ENCODE measurements at places on chromosomes 7 and 10.

GRCh38 chr10:46046261-46046660 is at the start of gene MSMB:
Gene MSMB (minus strand): TSS chr10:46046269. CDS start chr10:46046237, 32 bp downstream.
- DNase-seq = no peak

DNA sequence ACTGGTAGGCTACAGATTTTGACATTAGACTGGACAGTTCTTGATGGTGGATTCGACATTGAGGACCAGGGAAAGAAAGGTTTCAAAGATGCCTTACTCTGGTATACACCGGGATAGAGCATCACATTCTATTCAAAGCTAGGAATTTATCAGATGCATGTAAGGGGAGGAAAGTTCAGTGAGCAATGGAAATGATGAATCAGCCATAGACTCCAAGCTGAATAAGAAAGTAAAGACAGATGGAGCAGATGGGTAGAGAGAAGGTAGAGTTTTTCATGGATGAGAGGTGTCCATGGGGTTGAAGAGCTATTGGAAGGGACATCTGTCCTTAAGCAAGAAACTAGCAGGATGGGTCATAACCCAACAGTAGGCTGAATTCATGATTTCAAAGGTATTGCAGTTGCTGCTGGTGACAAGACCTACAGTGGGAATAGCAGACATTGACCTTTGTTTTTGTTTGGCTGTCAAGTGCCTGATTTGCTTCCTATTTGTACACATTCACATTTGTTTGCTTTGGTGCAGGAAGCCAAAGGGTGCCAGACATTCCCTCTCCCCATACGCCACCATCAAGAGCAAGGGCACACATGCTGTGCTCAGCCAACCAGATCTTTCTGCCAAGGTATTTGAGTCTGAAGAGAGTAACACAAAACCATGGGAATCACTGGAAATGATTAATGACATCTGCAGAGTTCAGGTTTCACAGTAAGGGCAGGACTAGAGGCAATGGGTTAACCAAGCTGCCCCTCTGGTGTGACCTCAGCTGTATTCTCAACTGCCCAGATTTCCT is 8.6 kb upstream of the CACUL1 start:
- no peak for DNase-seq

DNA sequence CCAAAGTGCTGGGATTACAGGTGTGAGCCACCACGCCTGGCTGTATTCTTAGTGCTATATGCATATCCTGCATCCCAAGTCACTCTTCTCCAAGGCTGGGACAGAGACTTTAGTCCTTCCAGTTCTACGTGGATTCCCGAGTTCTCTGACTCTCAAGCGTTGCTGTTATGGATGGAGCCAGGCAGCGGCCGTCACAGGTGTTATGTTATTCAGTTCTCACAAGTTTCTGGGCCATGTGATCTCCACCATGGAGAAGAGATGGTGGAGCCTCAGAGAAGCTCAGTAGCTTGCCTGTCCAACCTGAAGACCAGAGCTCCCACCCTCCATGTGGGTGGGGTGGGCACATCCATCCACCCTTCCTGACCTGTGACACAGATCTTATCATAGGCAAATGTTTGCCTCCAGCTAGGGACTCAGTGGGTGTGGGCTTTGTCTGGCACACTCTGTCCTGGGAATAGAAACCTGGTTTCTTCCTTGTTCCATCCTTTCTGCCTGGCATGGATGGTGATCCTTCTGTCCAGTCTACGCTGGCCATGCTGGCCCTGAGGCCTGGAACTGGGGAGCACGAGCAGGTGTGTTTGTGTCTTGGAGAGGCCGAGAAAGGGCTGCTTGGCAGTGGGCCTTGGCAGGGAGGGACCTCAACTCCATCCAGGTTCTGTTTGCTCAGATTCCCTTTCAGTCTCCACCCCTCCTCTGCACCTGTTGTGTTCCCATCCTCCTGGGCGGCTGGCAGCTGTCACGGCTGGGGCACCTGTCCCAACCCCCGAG is 55.3 kb downstream of the NEURL1 start:
- DNase-seq = no peak

DNA sequence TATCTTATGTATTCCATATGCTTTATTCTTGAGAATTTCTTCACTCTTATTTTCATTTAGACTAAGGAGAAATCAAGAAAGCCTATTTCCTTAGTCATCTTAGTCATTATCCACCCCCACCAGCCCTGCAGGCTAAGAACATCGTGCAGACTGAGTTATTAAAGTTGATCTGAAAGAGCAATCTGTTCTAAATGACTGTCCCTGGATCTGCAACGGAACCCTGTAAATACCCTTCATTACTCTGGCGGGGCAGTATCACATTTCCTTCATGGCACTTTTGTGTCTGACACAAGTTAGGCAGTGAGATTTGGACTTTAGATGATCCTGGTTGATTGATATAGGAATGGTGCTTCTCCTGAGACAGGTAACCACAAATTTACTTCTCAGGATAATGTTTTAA is 3.5 kb upstream of the MYPN start:
- no peak for DNase-seq

DNA sequence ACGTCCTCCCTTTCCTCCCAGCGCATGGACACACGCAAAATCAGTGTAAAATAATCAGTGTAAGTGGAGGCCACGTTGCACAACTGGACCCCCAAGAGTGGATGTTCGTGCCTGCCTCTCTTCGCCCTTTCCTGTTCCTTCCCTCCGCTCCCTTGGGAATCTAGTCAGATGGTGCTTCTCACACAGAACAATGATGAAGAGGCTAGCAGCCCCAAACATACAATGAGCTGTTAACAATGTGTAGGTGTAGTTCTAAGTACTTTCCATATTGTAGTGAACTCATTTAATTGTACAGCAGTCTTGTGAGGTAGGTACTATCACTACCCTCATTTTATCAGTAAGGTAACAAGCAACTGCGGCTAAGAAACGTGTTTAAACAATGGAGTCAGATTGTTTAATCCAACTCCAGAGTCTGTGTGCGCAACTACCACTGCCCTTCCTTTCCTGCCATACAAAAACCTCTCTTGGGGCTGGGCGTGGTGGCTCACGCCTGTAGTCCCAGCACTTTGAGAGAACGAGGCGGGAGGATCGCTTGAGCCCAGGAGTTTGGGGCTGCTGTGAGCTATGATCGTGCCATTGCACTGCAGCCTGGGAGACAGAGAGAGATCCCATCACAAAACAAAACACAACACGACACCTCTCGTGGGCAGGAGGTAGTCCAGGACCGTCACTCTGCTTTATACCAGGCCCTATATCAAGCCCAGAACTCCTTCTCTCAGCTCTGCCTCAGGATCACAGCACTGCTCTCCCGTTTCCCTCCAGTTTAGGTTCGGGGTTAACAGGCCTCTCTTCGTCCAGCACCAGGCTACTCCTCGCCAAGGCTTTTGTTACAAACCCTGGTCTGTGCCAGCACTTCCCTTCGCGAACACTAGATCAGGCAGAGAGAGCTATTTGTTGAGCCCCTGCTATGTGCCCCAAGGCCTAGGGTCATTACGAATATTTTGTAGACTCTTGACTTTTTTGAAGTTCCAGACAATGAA is 1.1 kb downstream of the FKBP9 start:
- no peak for DNase-seq

DNA sequence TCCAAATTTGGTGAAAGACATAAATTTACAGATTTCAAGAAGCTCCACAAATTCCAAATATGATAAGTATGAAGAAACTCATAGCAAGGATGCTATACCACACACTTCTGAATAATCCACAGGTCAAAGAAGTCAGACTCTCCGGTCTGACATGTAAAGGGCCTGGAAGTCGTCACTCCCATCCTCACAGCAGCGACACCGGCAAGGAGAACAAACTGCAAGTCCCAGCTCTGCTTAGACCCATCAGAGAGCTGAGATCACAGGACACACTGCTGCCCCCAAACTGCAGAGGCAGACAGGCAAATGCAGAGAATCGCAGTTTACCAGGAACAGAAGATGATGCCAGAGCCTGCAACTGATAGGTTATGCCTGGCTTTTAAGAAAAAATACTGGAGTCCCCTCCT is 62.0 kb downstream of the AMZ1 start:
- DNase-seq = no peak

GRCh38 chr7:6367701-6368211 is 80.0 kb downstream of the DAGLB start:
- no peak for DNase-seq

DNA sequence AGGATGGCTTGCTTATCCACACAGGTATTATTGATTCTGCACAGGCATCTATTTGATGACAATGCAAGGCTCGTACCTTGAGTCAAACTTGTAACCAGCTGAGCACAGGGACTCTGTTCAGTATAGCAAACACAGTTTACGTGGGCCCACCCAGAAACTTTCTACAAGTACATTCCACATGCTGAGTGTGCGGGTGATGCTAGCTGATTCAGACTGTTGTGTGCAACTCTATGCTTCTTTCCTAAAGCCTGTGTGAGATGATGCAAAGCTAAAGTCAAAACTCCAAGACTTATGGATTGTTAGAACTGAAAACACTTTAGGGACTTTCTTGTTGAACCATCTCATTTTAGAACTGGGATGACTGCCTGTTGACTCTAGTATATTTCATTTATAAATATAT is 21.5 kb upstream of the CALD1 start:
- DNase-seq = no peak

GRCh38 chr7:7710469-7710868 is 7.9 kb downstream of the RPA3 start:
- DNase-seq = no peak

DNA sequence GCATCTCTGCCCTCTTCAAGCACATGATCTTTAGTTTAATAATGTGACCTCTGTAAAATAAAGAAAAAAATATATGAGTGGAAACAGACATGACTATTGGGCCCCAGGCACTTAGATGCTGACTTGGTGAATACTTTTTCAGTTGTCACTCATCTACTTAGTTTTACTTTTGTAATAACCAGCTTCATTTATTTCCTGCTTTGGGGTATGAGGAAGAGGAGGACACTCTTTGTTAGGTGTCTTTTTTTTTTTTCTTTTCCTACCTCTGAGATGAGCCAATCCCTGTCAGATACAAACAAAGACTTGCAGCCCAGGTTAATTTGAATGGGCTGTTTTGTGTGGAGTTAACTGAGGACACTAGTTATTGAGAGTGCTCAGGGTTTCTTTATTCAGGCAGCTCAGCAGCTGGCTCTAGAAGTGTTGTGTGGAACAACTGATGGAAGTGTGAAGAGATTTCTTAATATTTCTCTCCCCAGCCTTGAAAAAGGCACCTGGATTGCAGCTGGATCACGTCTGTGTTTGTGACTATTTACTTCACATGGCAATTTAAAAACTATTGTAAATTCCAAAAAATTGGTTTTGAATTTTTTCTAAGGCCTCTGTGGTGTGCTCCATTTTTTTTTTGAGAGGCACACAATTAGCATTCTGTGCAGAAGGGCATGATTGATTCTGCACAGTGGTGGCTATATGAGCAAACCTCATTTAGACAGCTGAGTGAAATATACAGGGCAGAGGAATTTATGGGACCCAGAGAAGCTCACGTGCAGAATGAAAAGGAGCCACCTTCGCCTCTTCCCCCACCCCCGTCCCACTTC is 333.8 kb downstream of the LRMDA start:
- no peak for DNase-seq

DNA sequence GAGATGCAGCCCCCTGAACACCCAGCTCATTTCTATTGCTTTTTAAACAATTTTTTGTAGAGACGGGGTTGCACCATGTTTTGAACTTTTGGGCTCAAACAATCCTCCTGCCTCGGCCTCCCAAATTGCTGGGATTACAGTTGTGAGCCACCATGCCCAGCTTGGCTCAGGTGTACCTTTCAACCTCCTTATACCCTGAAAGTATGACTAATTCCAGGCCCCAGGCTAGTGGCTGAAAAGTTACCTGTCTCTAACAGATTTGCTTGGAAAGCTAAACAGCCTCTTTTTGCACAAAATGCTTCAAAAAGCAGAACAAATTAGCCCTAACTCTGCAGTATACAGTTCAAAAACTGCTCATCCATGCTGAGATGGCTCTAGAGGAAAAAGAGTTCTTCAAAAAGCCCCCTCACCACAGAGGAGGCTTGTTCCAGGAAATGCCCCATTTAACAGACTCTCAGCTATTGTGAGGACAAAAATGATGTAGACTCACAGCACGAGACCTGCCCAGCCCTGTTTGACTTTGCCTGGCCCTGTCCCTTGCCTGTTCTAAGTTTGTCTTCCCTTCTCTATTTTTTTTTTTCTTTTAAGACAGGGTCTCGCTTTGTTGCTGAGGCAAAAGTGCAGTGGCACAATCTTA is 13.4 kb upstream of the AP1S1 start:
- no peak for DNase-seq
